ENCODE measurements at places on chromosomes 6 and 20. TPM values are rescaled to one million over a fixed set of nuclear protein-coding genes. Genes with fewer than 3 reads are reported as not detected.
A peak's percentile ranks its signal among the peaks of the same experiment; 100 is the strongest.

GRCh38 chr6:111710439-111710838, 104.8 kb upstream of the TRAF3IP2 start:
- no peak for DNase-seq

- DNase-seq, result no peak
Measured at GRCh38 chr6:22451962-22452361, 117.4 kb upstream of the HDGFL1 start.

DNA sequence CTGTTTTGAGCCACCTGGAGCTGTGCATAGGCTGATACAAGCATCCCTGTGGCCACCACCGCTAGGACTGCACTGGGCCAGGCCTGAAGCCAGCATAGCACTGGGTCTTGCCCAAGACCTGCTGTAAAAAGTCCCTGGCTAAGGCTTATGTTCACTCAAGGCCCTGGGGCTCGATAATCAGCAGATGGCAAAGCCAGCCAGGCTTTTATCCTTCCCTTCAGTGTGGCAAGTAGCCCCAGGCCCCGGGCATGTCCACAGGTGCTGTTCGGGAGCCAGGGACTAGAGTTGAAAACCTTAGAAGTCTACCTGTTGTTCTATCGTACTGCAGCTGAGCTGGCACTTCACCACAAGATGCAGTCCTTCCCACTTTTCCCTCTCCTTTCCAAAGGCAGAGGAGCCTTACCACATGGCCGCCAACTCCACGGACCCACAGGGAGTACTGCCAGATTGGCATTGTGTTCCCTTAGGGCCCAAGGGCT, 226.4 kb upstream of the ZNF217 start:
- DNase-seq, result peak; percentile 69

DNA sequence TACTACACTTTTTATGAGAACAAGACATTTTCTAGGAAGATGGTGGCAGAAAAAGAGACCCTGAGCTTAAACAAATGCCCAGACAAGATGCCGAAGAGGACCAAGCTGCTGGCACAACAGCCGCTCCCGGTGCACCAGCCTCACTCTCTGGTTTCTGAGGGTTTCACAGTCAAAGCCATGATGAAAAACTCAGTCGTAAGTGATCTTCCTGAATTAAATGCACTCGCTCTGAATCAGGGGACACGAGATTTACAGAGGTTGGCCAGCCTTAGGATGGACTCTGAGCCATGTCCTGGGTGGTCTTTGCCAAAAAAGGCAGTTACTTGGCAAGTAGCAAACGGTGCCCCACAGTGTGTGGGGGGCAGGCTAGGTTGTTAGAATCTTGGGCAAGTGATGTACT, 423 bp downstream of the PACRG start:
- no peak for DNase-seq

GRCh38 chr6:69668916-69669315, 127.9 kb downstream of the LMBRD1 start:
- DNase-seq, result no peak

- no peak for DNase-seq
Measured at GRCh38 chr20:48690888-48691287, 136.9 kb downstream of the PREX1 start.

DNA sequence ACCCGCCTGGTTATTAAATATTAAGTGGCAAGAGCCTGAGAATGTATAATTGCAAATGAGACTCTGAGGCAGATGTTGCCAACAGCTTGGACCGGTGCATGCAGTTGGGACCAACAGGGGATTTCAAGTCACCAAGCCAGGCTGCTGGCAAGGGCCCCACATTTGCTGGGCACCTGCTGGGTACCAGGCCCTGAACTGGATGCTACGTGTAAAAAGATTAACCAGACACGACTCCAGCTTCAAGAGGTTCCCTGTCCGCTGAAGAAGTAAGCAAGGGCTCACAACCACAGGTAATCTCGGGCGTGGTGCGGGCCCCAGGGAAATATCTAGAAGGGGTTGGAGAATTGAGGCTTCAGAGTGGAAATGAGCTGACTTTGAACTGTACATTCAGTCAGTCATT, 13.2 kb upstream of the SIRPA start:
- DNase-seq, result no peak

DNA sequence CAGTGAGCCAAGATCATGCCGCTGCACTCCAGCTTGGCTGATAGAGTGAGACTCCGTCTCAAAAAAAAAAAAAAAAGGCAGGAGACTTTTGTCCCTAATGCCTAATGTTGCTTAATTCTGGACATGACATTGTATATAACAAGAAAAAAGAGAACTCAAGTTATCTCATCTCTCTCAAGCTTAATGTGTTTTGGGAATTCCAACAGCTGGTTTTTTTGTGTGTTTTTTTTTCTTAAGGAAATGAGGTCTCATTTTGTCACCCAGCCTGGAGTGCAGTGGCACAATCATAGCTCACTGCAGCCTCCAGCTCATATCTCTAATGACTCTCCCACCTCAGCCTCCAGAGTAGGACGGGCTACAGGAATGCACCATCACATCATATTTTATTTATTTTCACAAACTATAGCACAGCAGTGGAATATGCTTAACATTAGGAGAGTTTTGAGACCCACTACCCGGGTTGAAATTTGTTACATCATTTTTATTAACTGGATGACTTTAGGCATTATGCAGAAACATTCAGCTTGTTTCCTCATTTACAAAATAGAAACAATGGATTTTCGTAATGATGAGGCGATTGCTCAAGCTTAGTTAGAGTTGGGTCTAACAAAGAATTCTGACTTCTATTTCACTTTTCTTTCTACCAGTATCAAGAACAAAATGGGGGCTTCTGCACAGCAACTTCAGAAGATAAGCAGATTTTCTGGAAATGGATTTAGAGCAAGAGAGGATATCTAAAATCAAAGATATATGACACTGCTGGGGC, 104.1 kb upstream of the BTN3A2 start:
- DNase-seq, result no peak

DNA sequence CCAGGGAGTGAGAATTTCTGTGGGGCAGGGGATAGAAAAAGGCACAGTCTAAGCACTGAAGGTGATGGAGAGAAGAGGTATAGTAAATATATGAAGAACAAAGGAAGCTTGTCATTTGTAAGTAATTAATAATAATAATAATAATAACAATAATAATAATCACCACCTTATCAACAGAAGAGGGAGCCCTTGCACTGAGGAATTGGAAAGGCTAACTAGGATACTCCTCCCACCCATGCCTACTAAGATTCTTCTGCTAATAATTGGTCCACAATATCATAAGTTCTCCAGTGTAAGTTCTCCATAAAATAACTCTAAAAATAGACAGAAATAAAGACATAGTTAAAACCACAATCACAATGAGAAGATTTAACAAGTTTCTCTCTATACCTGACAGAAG, 912 bp upstream of the OR12D3 start:
- DNase-seq, result no peak

- DNase-seq, result no peak
Measured at GRCh38 chr6:130697271-130697994, 129.8 kb upstream of the SMLR1 start.

DNA sequence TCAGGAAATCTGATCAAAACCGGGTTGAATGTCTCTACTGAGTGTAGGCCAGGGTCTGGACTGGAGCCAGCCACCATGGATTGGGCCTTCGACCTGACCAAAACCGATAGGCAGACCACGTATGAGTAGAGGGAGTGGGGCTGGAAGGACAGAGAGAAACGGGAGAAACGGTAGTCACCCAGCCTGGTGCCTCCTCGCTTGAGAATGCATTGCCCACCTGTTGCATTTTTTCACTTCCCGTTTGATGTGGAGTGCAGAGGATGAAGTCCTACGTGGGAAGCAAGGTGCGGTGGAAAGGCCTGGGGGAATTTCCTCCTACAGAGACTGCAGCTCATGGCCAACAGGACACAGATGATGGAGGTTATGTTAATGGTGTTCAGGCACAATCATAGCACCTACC, 53.9 kb upstream of the ECI2 start:
- DNase-seq, result no peak

- DNase-seq, result peak; percentile 34
Measured at GRCh38 chr6:13411484-13411883, 75.9 kb downstream of the GFOD1 start.

GRCh38 chr6:39899554-39900295, 34.5 kb downstream of the MOCS1 start:
- no peak for DNase-seq

DNA sequence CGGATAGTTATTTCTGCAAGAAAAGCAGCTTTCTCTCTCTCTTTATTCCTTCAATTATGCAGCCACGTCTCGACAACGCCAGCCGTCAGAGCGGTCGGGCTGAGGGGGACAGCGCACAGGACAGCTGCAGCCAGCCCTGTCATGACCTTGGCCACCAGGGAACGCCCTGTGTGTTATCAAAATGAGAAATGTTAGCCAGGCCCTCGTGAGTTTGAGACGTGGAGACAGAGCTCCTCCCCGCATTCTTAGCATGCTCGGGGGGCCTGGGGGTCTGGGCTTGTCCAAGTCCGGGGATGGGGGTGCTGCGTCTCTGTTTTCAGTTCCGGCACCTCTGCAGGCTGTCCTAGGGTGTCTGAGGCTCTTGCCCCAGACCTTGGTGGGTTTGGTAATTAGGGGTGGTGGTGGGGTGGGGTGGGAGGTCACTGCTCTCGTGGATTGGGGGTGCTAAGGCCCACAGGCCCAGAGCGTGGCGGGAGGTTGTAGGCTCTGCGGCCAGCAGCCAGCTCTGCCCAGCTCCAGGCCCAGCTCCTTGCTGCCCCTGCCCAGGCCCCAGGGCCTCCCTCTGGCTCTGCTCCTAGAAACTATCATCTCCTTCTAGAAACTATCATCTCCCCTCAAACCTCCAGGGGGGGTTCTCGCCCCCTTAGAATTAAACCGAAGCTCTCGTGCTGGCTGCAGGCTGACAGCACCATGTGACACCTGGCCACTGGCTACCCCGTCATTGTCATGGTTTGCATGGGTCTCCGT, 54.3 kb upstream of the GATA5 start:
- DNase-seq, result no peak

DNA sequence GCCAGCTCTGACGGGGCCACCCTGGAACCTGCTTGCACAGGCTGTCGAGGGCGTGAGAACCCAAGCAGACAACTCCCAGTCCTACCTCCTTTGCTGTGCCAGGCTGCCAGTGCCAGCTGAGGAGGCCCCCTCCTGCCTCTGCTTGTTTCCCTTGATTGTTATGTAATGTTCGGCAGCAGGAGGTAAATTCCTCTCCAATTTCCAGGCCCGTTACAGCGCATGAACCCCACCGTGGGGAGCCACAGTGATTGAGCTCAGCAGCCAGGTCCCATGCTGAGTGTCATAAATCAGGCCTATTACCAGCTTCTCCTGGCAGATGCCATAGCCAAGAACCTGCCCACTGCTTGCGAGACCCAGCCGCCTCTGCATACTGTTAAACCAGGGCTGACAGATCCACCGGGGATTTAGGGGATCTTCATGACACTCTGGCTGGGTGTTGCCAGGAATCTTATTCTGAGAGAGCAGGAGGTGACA, 320.5 kb downstream of the DHX35 start:
- no peak for DNase-seq

DNA sequence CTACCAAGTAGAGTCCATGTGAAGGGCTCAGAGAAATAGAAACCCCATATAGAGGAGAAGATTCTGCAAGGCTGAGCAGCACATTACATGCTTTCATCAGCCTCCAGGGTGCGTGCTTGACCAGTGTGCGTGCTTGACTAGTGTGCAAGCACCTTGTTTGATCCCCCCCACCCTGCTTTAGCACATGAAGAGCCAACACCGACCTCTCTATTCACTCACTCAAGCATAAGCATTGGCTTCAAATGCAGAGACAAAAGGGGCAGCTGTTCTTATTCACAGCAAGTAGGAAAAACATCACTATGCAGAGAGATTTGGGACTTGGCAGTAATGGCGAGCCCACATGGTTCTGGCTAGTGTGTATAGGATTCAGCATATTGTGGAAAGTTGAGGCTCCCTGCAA, 278.7 kb upstream of the RNF217 start:
- DNase-seq, result no peak

- no peak for DNase-seq
Measured at GRCh38 chr6:134816780-134817179, 133.1 kb downstream of the ALDH8A1 start.

DNA sequence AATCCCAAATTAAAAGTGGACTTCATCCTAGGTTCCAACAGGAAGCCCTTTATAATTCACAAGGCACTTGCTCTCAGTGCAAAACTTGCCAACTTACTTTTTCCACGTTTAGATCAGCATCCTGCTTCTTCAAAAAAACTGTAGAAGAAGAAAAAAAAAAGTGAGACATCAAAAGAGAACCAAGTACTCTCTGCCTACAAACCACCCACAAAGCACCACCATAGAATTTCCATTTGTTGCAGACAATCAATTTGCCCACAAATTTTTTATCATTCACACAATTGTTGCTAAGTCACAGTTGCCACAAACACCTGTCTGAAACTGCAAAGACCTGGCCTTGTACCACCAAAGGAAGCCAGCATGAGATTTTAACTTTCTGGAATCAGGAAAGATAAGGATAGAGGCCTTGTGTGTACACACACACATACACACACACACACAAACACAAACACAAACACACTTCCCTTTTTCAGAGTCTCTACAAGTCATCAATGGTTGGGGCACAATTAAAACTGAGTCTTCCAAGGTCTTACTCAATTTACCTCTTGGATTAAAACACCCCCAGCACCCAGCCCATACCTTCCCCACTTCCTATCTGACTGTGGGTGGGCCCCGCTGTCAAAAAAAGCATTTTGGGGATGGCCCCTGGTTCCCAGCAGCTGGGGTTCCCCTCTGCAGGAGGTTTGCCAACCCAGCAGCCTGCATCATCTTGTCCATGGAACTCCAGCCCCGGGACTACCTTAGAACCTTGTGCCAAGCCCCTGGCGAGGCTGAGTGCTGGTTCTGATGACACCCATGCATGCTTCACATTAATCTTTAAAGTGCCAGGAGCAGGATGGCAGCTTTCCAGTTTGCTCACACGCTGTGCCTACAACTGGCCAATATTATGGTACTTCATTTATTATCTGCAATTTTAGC, 26.5 kb downstream of the FYN start:
- DNase-seq, result no peak

- no peak for DNase-seq
Measured at GRCh38 chr20:21021472-21021790, 84.7 kb downstream of the LINC00237 start.

The HUS1B gene
- total RNA-seq, result 0.23 TPM

The COMMD7 gene
- total RNA-seq, result 16.9 TPM

The HSPA12B gene
- 1.4 TPM for total RNA-seq

The CALHM6 gene
- 2.2 TPM for total RNA-seq

The GMNN gene
- total RNA-seq, result 8.4 TPM

The SLC22A7 gene
- total RNA-seq, result 269 TPM

The CTAGE9 gene
- not detected for total RNA-seq

The MAS1 gene
- not detected for total RNA-seq

The FILIP1 gene
- 1.1 TPM for total RNA-seq

The PACSIN1 gene
- total RNA-seq, result not detected

The CNR1 gene
- 0.23 TPM for total RNA-seq

The PHACTR1 gene
- 0.68 TPM for total RNA-seq
